ENCODE measurements at places on chromosomes 4 and X. TPM values are rescaled to one million over a fixed set of nuclear protein-coding genes. Genes with fewer than 3 reads are reported as not detected.

SRPX gene
- 2.0 TPM for total RNA-seq

- no peak for DNase-seq
Observed at GRCh38 chr4:155079871-155080270, 128.6 kb upstream of the NPY2R start.

GRCh38 chrX:116009346-116009745, 161.2 kb upstream of the AGTR2 start:
- DNase-seq: no peak

GRCh38 chrX:48498374-48498809, 10.4 kb upstream of the PORCN start:
- DNase-seq: no peak

PPP1R2C gene
- not detected for total RNA-seq

DNA sequence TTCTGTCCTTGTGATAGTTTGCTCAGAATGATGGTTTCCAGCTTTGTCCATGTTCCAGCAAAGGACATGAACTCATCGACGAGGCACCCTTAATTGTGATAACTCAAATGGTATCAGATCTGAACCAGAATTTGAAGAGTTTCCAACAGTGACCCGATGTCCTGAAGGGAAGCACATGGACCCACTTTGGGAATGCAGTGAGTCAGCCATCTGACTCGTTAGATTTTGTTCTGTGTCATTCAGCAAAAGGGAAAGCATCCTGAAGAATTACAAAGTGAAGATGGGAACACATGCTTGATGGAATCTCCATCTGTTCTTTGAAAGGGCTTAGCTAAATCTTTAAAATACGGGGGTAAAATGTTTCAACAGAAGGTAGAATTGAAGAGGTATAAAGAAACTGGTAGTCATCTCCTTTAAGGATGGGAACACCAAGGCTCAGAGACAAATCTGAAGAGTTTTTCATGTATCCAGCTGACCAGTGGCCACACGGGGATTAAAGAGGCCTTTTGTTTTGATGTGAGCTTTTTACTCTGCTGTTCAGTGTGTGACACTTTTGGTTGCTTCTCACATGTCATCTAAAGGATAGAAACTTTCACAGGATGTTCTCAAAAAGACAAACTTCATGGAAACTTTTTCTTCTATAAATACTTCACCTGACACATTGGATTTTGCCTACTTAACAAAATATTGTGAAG, 393.8 kb downstream of the INPP4B start:
- no peak for DNase-seq

DNA sequence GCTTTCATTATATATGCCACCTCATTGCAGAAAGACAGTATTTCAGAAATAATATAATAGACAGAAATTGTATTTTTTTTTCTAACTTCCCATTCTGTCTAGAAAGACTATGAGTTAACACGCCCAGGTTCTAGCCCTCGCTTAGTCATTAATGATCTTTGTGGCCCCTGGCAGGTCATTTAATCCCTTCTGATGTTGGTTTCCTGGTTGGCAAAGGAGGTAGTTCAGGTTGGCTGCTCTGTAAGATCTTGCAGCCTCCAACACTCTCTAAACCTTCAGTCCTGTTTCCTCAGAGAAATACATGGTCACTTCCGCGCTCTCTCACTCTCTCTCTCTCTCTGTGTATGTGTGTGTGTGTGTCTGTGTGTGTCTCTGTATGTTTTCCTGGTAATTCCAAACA, 156.3 kb upstream of the NOCT start:
- DNase-seq: no peak

DNA sequence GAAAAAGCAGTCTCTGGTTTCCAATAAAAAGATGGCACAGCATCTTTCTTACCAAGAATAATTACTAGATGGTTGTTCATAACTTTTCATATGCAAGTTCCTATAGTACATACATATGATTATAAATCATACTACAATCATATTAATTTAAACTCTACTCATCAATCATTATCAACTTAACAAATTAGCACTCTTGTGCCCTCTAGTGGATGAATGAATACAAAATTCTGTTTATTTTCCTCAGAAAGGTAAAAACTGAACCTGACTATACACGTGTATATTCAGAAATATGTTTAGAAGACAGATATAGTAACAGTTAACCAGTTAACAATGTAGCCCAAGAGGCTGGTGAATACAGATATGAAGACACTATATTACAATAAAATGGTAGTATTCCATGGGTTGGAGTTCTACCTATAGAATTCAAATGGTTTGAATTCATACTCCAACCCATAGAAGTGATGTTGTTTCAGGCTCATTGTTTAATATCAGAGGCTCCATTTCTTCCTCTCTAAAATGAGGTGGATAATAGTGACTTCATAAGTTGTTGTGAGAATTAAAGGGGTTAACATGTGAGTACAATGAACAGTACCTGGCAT, 100.0 kb downstream of the ADAMTS3 start:
- no peak for DNase-seq

CLTRN gene
- 2.1 TPM for total RNA-seq

DNA sequence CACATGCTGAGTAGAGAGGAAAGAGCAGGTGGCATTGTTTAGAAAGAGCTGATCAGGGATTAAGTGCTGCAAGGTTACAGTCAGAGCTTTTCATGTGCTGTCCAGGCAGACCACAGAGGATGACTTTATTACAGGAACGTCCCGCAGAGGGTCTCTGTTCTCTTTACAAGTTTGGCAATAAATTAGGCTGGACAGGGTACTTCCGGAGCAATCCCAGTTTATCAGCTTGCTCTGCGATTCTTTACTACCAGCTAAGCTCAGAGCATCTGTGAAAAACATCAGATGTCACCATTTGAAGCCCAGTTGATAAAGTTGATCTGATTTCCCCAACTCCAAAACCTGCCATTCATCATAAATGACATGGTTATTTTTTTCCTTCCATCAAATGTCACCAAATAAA, 633.1 kb downstream of the NLGN4X start:
- DNase-seq: no peak

COL25A1 gene
- total RNA-seq: 4.9 TPM

DNA sequence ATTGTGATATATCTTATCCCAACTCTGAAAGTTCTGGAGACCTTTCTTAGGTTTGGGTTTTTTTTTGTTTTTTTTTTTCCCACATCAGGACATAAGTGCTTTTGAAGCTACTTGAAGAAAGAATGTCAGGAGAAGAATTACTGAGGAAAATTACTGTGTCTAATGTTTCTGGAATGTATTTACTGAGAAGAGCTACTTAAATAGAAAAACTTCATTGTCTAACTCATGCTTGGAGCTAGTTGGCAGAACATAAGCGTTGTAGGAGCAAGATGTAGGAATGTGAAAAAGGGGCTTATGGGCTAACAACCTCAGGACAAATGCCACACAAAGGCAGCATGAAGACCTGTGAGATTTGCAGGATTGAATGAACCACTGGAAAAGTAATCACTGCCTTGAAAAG, 166.6 kb upstream of the GLRA2 start:
- no peak for DNase-seq

- DNase-seq: peak; percentile 74
Observed at GRCh38 chr4:8439914-8440491, 520 bp downstream of the ACOX3 start.

DNA sequence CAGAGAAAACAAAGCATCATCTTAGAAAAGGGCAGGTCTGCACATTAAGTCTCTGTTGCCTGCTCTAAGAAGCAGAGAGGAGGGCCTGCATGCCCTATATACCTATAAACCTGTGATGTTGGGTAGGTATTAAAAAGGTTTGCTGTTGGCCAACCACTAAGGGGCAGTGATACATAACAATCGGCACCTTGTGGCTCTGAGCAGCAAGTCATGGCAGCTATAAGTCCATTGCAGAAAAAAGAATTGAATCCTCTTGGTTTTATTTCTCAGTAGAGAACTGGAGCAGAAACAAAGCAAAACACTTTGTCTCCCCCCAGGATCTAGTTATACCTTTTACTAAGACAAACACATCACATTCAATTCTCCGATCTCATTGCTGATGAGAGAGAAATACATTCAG, 1364.4 kb downstream of the STIM2 start:
- DNase-seq: peak; percentile 77

CYSLTR1 gene
- total RNA-seq: not detected

GRCh38 chrX:68728186-68728585, 80.7 kb downstream of the STARD8 start:
- no peak for DNase-seq
